ENCODE measurements at places on chromosomes 2 and 18. TPM values are rescaled to one million over a fixed set of nuclear protein-coding genes. Genes with fewer than 3 reads are reported as not detected.

ANKRD30B gene
- not detected for total RNA-seq

GRCh38 chr2:164831887-164832286, 9.7 kb downstream of the COBLL1 start:
- no peak for DNase-seq

- no peak for DNase-seq
Observed at GRCh38 chr2:34731292-34731691, 1132.2 kb upstream of the FAM98A start.

- no peak for DNase-seq
Observed at GRCh38 chr2:69021727-69022126, 8.7 kb downstream of the ANTXR1 start.

DNA sequence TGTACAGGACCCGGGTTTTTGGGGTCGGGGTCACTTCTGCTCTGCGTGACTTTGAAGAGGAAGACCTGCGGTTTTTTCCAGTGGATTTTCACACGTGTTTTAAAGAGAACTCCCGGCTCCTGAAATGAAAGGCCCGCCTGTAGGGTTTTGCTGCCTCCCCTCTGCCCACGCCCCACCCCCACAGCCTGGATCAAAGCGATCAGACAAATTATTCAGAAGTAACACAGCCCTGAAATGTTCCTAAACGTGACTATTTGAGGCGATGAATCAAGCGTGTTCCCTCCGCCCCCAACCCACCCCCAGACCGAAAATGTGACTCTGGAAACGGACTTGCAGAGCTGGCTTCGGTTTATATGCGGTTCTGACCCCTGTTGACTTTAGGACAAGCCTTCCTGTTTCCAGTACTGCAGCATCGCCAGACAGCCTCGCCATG, 28.7 kb upstream of the SMIM21 start:
- no peak for DNase-seq

GRCh38 chr18:74190086-74190485, 41.8 kb downstream of the TIMM21 start:
- no peak for DNase-seq

GRCh38 chr2:101193033-101193626, 41.9 kb upstream of the TBC1D8 start:
- no peak for DNase-seq

GRCh38 chr2:138713069-138713496, 67.1 kb downstream of the NXPH2 start:
- no peak for DNase-seq

DNA sequence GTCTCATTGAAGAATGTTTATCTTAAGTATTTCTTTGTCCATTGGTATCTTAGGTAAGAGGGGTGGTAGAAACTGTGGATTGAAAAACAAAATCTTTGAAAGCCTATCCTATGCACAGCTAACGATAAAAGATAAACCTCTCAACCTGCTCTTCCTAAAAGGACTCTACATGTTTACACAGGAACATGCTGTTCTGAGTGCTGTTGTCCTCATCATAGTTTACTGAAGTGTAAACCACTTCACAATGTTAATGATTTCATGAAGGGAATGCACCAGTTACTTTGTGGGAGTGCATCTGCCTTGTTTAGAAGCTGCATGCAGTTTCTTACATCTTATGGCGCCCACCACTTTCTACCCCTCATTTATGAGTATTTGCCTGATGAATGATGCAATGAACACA, 1.2 kb downstream of the ACMSD start:
- no peak for DNase-seq

DNA sequence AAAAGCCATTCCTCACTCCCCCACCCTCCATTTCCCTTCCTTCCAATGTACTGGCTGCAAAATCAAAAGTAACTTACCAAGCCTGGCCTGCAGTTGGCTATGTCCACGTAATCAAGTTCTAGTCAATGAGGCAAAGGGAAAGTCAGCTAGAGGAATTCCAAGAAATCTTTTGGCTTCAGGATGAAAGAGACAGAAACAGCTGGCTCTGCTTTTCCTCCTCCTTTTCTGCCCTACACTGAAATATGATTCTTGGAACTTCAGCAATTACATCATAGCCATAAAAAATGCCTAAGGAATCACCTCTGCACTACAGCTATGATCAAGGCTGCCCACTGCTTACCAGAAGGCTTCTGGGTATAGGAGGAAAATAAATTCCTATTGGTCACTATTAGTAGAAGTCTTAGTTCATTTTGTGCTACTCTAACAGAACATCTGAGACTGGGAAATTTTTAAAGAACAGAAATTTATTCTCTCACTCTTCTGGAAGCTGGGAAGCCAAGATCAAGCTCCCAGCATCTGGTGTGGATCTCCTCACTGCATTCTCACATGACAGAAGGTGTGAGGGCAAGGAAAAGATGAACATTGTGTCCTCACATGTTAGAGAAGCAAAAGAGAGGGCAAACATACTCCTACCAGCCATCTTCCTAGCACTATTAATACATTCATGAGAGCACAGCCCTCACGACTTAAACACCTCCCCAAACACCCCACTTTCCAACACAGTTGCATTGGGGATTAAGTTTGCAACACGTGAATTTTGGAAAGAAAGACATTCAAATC, 219.9 kb downstream of the TMX3 start:
- peak; percentile 64 for DNase-seq
